Amniotic stem cell (primary cell): ENCODE measurements at places on chromosomes 13 and 19.

GRCh38 chr13:112392719-112393118 is 16.6 kb downstream of the SPACA7 start:
- DNase-seq = no peak

- no peak for DNase-seq
Measured at GRCh38 chr19:2360833-2361232, 768 bp downstream of the TMPRSS9 start.

GRCh38 chr19:1575323-1576241 is 7.5 kb upstream of the MEX3D start:
- no peak for DNase-seq

- no peak for DNase-seq
Measured at GRCh38 chr13:35210261-35210660, 266.2 kb downstream of the MAB21L1 start.

- no peak for DNase-seq
Measured at GRCh38 chr13:49315036-49315565, 67.4 kb downstream of the CDADC1 start.

DNA sequence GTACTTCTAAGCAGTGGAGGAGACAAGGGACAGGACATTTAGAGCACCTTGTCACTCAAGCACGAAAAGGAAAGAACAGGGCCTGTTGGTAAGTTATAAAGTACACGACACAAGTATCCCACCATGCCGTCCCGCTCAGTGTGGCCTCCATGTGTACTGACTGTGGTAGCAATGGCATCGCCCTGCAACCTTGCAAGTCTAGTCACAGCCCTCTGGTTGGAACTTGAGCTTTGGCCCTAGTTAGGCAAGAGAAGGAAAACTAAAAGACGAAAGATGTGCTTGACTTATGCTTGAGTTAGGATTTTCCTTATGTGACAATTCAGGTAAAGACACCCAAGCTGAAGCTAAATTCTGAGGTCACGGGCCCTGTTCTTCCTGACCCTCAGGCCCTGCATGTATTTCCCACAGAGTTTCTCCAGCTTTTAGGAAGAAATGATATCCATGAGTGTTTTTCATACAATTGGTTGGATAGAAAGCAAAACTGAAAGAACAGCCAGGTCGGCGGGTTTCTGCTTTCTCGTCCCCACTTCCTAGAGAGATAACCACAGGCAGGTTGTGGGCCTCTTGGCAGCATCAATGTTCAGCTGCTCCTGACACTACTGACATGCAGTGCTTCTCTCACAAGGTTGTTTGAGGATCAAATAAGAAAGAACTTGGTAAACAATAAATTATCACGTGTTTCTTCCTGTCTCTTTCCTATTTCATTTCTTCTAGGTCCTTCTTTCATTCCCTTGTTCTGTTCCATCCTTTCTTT is 216.2 kb downstream of the IRS2 start:
- no peak for DNase-seq

GRCh38 chr19:16579381-16579780 is 7.2 kb upstream of the SLC35E1 start:
- DNase-seq = no peak
